ENCODE measurements at places on chromosomes 1 and 21.

GRCh38 chr1:167663002-167663772 lies 33.2 kb downstream of the RCSD1 start:
- peak; percentile 51 for DNase-seq

DNA sequence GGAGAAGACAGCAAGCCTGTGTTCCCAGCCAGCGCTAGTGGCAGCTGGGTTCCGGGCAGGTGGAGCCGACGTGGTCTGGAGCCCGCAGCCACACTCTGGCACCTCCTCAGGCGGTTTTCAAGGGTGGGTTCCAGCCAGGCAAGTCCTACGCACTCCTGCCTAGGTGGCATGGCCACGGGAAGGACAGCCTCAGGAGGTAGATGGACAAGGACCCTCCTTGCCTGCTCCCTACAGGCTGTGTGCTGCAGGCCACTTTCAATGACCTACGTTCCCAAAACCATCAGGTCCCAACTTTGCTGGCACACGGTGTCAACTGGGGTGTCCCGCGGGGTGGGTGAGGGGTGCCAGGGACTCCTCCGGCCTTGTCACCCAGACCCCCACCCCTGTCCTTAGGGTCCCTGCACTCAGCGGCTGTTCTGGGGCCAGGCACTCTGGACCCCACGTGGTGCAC lies 6.7 kb upstream of the PTGER3 start:
- DNase-seq: no peak

DNA sequence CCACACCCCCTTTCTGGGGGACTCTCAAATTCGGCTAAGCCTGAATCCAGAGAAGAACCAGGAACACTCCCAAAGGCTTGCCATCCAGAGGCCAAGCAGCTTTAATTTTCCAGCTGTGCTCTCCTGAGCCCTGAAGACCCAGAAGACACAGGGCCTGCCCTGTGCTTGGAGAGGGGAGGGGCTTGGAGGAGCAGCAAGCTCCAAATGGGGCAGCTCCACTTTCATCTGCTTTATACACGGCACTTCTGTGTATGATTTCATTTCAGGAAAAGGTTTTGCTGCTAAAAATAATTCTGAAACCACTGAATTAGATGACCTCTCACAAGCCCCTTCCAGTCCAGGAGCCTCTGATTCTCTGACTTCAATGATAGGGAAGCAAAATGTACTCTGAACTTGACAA lies 39.2 kb upstream of the CTTNBP2NL start:
- no peak for DNase-seq

GRCh38 chr1:3852091-3852490 lies 4.9 kb downstream of the CEP104 start:
- DNase-seq: no peak

DNA sequence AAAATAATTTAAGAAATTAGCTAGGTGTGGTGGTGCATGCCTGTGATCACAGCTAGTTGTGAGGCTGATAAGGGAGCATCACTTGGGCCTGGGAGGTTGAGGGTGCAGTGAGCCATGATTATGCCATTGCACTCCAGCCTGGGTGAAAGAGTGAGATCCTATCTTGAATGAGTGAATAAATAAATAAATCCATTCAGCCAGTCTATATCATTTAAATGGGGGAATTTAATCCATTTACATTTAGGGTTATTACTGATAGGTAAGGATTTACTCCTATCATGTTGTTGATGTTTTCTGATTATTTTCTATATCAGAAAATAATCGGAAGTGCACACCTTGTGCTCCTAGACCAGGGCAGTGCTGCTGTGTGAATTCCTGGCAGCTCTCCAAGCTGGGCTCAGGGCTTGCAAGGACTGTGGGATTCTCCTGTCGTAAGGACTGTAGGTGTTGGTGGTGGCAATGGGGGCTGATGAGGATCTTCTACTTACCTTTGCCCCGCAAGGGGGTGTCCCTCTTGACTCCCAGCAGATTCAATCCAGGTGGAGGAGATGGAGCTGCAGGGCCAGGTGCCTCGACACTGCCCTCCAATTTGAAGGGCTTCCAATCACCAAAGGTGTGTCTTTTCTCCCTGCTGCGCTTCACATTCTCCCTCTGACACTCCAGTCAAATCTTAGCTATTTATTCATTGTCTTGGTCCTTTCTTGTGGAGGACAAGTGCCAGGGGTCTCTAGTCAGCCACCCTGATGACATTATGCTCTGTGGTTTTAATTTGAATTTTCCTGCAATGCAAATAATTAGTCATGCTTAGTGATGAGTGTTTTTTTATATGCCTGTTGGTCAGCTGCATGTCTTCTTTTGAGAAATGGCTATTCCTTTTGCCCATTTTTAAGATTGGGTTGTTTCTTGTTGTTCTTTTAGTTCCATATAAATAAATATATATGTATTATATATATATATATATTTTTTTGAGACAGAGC lies 14.1 kb upstream of the TRAPPC10 start:
- DNase-seq: no peak

DNA sequence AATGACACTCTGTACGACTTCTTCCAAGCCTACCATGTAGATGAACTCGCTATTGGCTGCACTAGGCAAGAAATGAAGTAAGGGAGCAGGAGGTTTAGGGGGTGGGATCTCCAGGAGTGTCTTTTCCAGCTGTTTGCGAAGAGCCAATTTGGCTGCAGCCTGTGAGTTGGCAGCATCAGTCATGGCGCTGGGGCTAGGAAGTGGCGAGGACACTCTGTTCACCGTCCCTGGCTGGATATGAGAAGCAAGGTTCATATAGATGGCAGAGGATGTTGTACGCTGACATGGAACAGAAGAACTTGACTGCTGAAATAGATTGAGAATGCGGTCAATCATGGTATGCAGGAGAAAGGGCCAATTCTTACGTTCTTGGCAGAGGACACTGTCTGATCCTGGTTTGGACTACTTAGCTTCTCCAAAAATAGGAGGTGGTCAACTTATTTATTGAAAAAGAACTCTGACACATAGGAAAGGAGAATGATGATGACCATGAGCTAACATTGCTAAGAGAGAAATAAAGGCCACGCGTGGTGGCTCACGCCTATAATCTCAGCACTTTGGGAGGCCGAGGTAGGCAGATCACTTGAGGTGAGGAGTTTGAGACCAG lies 41.2 kb downstream of the SLC27A3 start:
- DNase-seq: no peak

DNA sequence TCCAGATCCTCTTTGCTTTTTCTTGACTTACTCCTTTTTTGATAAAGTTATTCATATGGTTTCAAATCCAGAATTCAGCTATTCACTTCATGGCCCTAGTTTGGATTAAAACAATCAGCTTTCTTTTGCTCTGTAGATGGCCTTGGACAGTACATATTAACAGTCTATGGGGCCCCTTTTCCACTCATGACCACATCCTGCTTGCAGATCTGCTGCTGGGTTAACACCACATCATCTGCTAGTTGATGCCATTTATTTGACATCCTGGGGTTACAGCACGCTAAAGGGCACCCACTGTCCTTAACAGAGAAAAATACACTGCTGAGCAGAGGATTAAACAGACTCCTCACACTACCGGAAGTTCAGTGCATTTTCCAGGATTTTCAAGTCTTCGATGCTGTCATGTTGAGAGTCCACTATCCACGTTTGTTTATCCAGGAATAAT lies 941 bp upstream of the IFI16 start:
- DNase-seq: no peak

- DNase-seq: peak; percentile 45
Observed at GRCh38 chr1:2927393-2928360, 93.6 kb upstream of the ACTRT2 start.

GRCh38 chr1:118918940-118919259 lies 69.2 kb downstream of the TBX15 start:
- DNase-seq: no peak

GRCh38 chr1:217924924-217925323 lies 293.8 kb downstream of the SPATA17 start:
- no peak for DNase-seq

- no peak for DNase-seq
Observed at GRCh38 chr1:10908266-10908665, 104.2 kb upstream of the TARDBP start.

GRCh38 chr1:100400404-100400803 lies 48.1 kb downstream of the CDC14A start:
- DNase-seq: peak; percentile 68

- DNase-seq: no peak
Observed at GRCh38 chr1:240199758-240200645, 108.3 kb downstream of the FMN2 start.

DNA sequence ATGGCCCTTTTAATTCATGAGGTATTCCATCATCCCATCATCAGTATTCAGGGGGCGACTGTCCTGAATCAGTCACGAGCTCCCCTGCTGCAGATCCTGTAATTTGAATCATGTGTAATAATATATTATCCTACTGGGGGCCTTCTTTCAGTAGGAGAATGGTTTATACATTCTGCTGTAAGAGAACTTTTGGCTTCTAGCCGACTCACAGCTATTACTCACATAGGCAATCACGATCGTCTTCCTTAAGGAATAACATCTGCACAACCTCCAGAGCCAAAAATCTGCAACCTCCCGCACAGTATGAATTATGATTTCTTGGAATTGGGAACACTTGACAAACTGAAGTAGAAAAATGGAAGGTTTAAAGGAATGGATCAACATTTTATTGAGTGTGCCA lies 343.0 kb downstream of the USP25 start:
- no peak for DNase-seq

DNA sequence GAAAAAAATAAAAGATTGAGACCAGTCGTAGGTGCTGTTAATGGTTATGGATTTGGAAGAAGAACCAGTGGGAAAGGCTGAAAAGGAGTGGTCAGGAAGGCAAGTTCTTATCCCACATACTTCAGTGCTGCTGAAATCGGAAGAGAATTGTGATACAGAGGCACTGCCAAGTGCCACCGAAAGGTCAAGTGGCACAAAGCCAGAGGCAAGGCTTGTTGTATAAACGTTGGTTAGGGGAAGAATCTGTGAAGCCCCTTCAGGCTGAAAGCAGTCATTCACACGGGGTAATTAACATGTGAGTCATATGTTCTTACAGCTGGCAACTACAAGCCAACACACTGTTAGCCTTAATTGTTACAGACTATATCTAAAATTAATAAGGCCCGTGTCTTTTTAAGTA lies 48.8 kb downstream of the ZBTB40 start:
- no peak for DNase-seq

- no peak for DNase-seq
Observed at GRCh38 chr1:90134175-90134955, 139.5 kb downstream of the ZNF326 start.

- DNase-seq: no peak
Observed at GRCh38 chr1:24344090-24344742, 25.1 kb downstream of the GRHL3 start.

GRCh38 chr1:200392625-200393185 lies 17.1 kb downstream of the ZNF281 start:
- no peak for DNase-seq

Data from suppressor macrophage (primary cell).